ENCODE measurements at places on chromosomes 5 and 9.

DNA sequence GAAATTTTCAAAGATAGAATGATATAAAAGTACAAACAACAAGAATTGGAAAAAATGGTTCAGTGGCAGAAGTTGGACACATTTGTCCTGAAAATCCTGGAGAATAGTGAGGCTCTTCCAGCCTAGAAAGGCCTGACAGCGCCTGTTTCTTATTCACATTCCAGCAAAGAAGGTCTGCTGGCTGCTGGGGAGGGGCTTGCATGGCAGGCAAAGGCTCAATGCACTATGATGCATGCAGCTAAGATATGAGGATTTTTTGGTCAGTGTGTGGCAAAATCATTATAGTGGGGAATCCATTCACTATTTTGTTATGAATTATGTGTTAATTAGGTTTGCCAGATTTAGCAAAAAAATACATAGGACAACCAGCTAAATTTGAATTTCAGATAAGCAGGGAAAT, 243.9 kb upstream of the SLC30A5 start:
- no peak for DNase-seq

- DNase-seq: no peak
Observed at GRCh38 chr5:76705574-76705973, 10.4 kb upstream of the F2R start.

GRCh38 chr9:111810908-111811307, 16.2 kb upstream of the SHOC1 start:
- no peak for DNase-seq

GRCh38 chr9:35488021-35488420, 1.9 kb upstream of the RUSC2 start:
- DNase-seq: no peak

DNA sequence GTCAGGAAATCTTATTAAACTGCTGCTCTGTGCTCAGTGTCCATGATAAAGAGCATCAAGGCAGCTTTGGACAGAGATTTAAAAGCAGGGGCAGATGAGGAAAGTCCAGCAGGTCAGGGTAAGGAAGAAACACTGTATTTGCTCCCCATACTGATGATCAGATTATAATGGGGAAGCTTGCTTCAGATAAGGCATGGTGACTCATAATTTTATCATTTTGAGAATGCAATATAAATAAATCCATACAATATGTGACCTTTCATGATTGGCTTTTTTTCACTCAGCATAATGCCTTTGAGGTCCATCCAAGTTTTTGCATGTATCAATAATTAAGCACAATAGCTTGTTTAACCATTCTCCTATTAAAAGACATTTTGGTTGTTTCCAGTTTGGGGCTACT, 48.1 kb upstream of the LHFPL2 start:
- no peak for DNase-seq

DNA sequence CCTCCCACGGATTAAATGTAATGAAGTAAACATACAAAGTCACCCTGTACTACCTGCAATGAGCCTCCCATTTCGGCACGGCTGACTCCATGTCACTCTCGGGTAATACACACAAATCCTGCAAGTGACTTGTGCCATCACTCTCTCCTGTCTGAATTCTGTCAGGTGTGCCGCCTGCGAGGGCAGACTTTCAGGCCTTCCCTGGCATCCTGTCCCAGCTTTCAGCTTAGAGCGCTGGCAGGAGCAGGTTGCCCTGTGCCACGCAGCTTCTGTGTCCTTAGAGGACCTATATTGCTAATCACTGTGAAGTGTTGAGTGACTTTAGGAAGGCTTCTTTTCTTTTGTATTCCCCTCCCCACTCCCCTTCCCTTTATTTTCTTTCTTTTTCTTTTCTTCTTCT, 25.8 kb upstream of the S1PR3 start:
- DNase-seq: no peak

GRCh38 chr9:114250648-114251047, 72.2 kb upstream of the ORM1 start:
- DNase-seq: no peak

DNA sequence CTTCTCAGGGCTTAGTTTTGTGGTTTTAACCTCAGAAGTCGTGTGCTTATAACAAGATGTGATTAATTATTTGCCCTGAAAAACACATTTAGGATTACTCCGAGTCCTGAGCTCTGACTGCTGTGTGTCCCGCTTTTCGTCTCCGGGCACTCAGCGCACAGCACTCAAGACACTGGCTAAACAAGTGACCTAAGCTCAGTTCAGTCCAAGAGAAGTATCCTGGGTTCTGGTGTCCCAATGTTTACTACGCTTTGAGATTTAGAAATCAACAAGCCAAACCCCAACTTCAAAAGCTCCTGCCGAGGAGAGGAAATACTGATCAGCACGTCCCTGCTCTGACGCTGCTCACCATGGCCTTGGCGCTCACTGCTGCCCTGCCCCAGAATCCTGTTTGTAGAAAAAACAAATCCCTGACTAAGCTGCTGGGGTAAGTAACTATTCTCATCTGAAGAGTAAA, 53.2 kb downstream of the IPPK start:
- DNase-seq: no peak

- DNase-seq: no peak
Observed at GRCh38 chr9:135374591-135374990, 105.0 kb upstream of the PPP1R26 start.

DNA sequence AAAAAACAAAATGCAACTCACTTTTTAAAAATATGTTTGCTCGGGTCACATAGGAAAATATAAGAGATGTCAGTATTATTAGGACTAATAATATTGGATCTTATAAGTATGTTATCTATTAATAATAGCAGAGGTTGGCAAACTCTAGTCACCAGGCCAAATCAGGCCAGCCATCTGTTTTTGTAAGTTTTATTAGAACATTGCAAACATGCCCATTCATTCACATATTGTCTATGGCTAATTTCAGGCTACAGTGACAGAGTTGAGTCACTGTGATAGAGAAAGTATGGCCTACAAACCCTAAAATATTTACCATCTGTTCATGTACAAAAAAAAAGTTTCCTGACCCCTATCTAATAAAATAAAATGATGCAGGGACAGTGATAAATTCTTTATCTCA, 97.7 kb upstream of the CDH6 start:
- no peak for DNase-seq

DNA sequence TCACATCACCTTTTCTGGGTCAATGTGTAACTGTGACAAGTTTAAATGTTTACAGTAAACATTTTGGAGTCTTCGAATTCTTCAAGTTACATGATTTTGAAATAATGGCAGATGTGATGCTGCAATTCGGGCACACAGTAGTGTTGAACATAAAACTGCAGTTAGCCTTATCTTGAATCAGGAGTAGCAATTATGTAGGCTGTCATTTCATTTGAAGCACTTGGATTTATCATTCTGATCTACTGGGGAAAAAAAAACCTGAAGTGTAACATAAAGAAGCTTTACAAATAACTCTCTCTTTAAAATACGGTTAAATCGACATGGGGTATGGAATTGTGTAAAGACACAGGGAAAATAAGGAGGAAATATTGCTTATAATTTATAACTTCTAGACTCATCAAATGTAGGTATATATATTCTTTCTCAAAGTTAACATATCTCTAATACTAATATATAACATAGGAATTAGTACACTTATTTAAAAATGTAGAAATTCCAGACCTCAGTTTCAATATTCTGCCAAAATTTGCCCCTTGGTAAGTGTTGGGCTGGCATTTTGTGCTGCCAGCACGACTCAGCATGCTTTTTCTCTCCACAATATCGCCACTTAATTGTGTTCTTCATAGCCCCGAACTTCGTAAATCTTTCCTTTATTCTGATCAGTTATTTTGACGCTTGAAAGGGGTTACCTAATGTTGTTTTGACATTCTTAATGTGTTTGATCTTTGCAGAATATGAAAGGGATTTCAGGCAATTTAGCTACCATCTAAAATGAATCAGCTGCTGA, 226.7 kb downstream of the PRR16 start:
- DNase-seq: no peak

- DNase-seq: no peak
Observed at GRCh38 chr5:153959134-153959957, 79.4 kb downstream of the FAM114A2 start.

- DNase-seq: no peak
Observed at GRCh38 chr5:41519801-41520200, 9.4 kb upstream of the PLCXD3 start.

GRCh38 chr9:111939322-111939721, 42.7 kb downstream of the UGCG start:
- DNase-seq: no peak

DNA sequence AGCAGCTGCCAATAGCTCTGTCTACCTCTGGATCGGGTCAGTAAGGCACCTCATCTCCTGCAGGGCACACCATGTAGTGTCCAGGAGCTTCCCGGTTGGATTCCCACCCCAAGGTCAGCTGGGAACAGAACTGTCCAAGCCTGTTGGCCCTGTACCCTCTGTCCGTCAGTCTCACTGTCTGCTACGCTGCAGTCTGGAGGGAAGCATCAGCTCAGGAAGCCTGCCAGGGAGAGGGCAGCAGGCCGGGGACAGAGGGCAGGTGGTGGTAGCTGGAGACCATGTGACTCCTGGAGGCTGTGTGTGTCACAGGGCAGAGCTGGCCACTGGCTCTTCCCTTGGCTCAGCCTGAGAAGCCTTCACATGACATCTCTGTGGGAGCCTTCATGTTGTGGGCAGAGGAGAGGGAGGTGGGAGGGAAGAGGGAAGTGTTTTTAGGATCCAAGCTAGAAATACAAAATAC, 134.5 kb downstream of the SEC61B start:
- DNase-seq: no peak

GRCh38 chr5:16879191-16879590, 56.9 kb downstream of the MYO10 start:
- no peak for DNase-seq

- DNase-seq: no peak
Observed at GRCh38 chr9:9229269-9229668, 1383.5 kb downstream of the PTPRD start.

GRCh38 chr9:116355153-116355921, 201.7 kb downstream of the PAPPA start:
- no peak for DNase-seq

DNA sequence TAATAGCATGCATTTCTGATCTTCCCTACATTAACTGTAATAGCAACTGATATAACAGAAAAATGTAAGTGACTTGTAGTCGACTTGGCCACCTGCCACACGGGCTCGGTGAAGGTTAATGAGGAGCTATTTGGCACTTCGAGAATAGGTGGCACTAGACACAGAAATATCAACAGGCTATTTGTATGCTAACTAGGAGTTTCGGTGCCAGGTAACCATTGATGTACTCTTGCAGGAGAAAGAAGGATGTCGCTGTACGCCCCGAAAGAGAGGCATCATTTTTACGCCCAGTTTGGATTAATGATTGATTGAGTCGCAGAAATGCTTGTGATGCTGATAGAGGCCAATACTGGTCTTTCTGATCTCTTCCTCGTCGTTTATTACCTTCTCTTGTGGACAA, 516 bp upstream of the DMRT2 start:
- DNase-seq: no peak

- no peak for DNase-seq
Observed at GRCh38 chr5:42338136-42338535, 85.1 kb upstream of the GHR start.

GRCh38 chr9:134215699-134216448, 51.5 kb upstream of the RNU6ATAC start:
- peak; percentile 76 for DNase-seq

- DNase-seq: peak; percentile 92
Observed at GRCh38 chr9:123472862-123473614, 117.0 kb downstream of the CRB2 start.

DNA sequence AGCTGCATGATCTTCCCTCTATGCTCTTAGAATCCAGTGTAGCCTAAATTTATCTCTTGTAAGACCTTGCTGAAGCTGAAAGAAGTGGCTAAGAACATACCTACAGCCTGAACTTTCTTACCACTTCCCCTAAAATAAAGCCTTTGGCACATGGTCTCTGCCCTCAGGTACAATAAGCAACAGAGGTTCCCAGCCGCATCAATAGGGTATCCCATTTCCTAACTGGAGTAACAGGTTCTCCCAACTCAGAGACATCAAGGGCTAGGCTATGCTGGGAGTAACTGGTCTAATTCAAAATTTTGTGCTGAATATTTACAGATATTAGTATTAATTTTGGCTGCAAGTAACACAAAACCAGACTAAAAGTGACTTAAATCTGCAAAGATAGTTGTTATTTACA, 335.8 kb upstream of the TRPC7 start:
- no peak for DNase-seq

- no peak for DNase-seq
Observed at GRCh38 chr9:132984202-132985070, 5.9 kb downstream of the GFI1B start.

GRCh38 chr9:16482764-16483163, 387.7 kb downstream of the BNC2 start:
- no peak for DNase-seq

GRCh38 chr5:3116366-3116765, 364.9 kb upstream of the IRX2 start:
- DNase-seq: no peak

DNA sequence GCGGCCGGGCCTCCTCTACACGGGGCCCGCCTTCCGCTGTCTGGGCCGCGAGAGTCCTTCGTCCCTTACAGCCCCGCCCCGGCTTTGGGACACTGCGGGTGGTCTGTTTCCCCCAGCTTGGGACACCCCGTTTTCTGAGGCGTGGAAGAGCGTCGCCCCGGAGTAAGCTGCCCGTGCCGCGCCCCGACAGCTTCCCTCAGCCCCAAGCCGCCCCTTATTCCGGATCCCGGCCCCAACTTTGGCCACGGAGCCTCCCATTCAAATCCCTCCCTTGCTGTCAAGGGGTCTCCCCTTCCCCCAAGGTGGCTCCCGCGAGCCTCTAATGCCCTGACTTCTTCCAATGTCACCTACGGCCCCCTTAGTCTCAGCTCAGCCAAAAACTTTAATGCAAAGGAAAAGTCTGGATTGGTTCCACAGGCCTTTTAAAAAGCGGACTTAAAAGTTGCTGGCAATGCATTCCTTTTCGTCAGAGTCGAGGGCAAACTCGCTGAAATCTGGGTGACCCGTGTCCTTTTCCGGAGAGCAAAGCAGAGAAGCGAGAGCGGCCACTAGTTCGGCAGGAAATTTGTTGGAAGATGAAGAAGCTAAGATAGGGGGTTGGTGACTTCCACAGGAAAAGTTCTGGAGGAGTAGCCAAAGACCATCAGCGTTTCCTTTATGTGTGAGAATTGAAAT, 19.8 kb downstream of the EXOSC2 start:
- no peak for DNase-seq

- DNase-seq: no peak
Observed at GRCh38 chr9:127036437-127036836, 86.0 kb downstream of the ANGPTL2 start.

- no peak for DNase-seq
Observed at GRCh38 chr5:141691286-141691866, 9.3 kb upstream of the ARAP3 start.

- DNase-seq: no peak
Observed at GRCh38 chr5:18761801-18762200, 1127.5 kb downstream of the TAF11L14 start.

- DNase-seq: no peak
Observed at GRCh38 chr9:2253636-2254580, 238.8 kb downstream of the SMARCA2 start.

- DNase-seq: no peak
Observed at GRCh38 chr5:9516591-9516990, 29.3 kb downstream of the SEMA5A start.

- DNase-seq: no peak
Observed at GRCh38 chr5:166401391-166401790, 1890.1 kb upstream of the WWC1 start.

- DNase-seq: no peak
Observed at GRCh38 chr5:95172659-95173058, 112.2 kb downstream of the MCTP1 start.
